ENCODE measurements at places on chromosomes 1 and 21.

GRCh38 chr1:182029002-182029378, 32.5 kb downstream of the ZNF648 start:
- DNase-seq, result no peak

- DNase-seq, result no peak
These were observed 81.1 kb upstream of the ST6GALNAC5 start for GRCh38 chr1:76786222-76786621.

DNA sequence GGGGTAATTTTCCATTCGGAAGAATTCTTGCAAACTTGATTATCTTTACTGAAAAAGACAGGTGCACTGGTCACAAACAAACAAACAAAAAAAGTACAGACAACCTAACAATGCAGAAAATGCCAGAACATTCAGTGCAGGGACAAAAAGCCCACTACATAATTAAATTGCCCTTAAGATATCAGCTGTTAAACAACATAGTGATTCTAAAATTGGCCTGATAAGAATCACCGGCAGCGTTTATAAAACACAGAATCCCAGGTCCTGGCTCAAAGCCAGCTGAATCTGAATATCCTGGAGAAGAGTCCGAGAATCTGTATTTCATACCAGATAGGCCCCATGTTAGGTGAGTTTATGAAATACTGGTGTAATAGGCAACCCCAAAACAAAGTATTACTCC, 6.1 kb downstream of the PLPP3 start:
- no peak for DNase-seq

DNA sequence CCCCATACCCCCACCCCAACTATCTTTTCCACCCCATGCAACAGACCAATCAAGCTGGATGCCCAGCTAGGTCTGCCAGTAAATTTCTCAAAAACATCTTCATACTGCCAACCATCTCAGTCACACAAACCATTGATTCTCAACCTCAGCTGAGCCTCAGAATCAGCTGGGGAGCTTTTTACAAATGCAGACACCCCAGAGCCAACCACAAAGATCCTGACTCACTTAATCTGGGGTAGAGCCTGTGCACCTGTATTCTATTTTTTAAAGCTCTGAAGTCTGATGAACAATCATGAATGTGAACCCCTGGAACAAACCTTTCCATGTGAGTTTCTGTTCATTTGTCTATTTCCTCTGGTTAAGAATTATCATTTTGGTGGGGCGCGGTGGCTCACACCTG, 66.0 kb downstream of the ZNF281 start:
- DNase-seq, result no peak

GRCh38 chr1:150619576-150620509, 9.6 kb downstream of the ENSA start:
- peak; percentile 61 for DNase-seq

GRCh38 chr1:40593449-40594186, 62.2 kb downstream of the ZNF684 start:
- no peak for DNase-seq

- peak; percentile 91 for DNase-seq
These were observed 5.3 kb upstream of the CCDC27 start for GRCh38 chr1:3746830-3747521.
